ENCODE measurements at places on chromosomes 7 and 10.

GRCh38 chr7:12567015-12567414, 3.5 kb upstream of the SCIN start:
- no peak for DNase-seq

DNA sequence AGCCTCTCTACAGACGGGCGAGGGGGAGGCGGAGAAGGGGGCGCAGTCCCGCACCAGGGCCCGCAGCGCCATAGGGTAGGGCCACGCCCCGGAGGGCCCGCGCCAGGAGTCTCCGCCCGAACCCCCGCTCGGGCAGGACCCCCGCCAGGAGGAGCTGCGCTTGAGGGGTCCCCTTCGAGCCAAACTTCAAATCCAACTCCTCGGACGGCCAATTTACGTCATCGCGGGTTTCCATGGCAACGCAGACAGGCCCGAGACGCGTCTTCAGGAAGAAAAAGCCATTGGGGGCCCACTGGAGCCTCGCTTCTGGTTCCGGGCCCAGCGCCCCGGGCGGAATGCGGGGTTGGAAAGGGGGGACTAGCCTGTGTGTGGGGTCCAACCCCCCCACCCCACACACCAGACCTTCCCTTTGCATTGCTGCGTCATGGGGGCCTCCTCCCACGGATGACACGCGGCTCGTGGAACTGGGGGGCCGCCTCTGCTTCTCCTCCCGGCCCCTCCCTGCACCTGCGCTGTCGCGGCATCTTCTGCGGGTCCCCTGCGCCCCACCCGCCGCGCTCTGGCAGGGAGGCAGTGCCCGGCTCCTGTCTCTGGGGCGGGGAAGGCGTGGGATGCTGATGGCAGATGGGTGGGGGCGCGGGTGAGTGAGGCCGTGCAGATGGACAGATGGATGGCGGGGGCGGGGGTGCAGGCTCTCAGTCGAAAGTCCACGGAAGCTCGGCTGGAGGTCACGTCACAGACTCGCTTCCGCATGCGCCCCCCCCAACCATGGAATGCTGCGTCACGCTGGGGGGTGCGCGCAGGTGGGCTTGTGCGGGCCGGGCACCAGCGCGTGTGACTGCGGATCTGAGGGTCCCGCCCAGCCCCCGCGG, 1.2 kb downstream of the CALY start:
- peak; percentile 74 for DNase-seq

- no peak for DNase-seq
These were observed 8.2 kb upstream of the LSM8 start for GRCh38 chr7:118175740-118176139.

- DNase-seq, result no peak
These were observed 29.7 kb upstream of the ZNRF2 start for GRCh38 chr7:30254717-30255063.

DNA sequence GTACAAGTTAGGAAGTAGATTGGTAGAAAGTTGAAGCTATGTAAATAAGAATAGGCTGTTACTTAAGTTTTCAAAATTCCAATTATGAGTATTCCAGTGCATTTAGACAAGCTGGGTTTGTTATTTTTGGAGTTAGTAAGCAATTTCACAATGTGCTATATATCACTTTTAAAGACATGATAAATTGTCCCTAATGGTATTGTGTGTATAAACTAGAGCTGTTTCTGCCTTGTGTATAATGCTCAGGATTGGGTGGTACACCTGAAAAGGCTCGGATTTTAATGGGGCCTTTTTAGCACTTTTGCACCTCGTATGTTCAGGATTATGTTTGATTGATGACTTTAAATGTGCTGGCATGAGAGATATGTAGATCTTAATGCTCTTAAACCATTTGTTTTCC, 175.8 kb downstream of the VTI1A start:
- DNase-seq, result no peak

DNA sequence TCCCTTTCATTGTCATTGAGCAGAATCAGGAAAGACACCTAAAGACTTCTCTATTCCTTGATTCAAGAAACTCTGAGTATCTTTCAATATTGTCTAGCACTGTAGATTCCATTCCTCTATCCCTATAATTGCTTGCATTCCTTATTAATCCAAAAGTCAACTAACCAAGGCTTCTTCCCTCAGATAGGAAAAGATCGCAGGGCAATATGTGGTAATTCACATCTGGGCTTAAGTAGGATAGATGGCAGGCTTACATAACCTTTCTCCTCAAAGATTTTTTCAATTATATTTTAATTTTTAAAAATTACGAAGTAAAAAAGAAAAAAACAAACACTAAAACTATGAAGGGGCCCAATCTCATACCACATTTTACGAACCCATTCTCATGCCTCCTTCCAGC, 7.1 kb upstream of the ARHGAP21 start:
- DNase-seq, result no peak

GRCh38 chr7:27567266-27567665, 95.4 kb downstream of the HIBADH start:
- DNase-seq, result no peak

DNA sequence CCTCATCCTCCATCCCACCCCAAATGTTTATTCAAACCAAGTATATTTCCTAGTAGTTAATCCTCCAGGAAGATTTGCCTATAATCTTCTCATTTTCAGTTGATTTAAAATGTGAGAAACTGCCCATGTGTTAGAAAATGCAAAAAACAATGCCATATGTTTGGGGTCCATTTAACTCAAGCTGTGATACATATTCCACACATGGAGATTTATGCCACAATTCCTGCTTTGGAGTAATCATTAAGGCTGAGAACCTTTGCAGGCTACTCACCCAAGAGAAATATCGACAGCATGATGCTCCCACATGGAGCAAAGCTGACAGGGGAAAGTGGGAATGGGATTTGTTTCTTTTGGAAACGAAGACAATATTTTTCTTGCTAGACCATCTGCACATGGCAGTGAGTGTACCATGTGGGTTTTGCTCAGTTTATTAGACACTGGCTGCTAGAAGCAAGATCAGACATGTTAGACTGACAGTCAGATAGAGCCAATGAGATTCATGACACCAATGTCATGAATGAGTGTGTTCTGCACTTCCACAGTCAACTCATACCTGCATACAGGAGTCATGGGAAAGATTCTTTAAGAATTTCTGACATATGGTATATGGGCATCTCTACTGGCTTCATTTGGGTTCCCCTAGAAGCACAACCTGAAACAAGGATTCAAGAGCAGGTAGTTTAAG, 3.4 kb upstream of the GRM8 start:
- DNase-seq, result no peak

- no peak for DNase-seq
These were observed 167.1 kb upstream of the FAM3C start for GRCh38 chr7:121563177-121563576.

DNA sequence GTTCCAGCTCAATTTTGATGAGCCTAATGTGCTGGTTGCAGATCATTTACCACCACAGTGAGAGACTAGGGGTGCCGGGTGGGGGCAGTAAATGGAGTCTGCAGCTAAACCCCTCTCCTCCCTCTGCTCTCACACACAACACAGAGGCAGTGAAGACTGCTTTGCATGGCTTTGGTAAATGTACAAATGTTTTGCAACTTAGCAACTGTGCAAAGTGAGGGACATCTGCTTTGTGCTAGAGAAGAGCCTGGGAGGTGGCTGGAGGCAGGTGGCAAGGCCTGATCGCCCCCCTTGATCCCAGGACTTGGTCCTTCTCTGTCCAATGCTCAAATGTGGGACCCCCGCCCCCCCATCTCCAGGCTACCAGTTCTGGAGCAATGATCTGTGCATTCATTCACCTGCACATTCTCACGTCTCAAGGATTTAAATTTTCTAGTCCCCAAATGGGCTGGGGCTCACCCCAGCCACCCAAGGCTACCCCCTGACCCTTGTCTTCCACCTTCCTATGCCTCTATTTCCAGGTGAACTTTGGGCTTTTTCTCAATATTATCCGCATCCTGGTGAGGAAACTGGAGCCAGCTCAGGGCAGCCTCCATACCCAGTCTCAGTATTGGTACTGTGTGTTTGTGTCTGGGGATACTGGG, 11.6 kb downstream of the GHRHR start:
- DNase-seq, result no peak

DNA sequence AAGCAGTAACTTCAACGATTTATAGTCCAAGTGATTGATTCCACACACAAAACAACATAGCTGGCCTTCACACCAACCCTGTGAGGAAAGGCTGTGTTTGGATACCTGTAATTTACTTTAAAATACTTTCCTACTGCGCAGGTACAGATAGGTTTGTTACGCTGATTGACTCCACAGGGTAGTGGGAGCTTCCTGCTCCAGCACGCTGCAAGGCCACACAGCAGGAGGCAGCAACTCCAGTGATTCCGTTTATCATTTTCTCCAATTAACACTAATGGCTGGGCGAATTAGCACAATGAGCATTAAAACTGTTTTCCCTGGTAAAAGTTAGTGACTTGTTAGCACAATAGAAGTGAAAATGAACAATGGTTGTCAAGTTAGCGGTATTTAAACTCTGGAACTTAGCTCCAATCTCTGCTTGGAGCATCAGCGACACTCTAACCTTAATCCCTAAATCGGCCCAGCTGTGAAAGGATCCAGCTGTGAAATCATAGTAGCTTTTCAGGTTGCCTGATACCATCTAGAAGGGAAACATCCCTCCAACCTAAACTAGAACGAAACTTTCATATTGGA, 959 bp downstream of the DCLRE1C start:
- no peak for DNase-seq

- no peak for DNase-seq
These were observed 26.9 kb downstream of the ASAH2 start for GRCh38 chr10:50224330-50224952.

GRCh38 chr7:129606803-129607202, 4.7 kb upstream of the NRF1 start:
- DNase-seq, result no peak

- DNase-seq, result no peak
These were observed 93.7 kb downstream of the MDFIC start for GRCh38 chr7:115015619-115016018.

- no peak for DNase-seq
These were observed 101.5 kb upstream of the TAS2R16 start for GRCh38 chr7:123096976-123097375.

DNA sequence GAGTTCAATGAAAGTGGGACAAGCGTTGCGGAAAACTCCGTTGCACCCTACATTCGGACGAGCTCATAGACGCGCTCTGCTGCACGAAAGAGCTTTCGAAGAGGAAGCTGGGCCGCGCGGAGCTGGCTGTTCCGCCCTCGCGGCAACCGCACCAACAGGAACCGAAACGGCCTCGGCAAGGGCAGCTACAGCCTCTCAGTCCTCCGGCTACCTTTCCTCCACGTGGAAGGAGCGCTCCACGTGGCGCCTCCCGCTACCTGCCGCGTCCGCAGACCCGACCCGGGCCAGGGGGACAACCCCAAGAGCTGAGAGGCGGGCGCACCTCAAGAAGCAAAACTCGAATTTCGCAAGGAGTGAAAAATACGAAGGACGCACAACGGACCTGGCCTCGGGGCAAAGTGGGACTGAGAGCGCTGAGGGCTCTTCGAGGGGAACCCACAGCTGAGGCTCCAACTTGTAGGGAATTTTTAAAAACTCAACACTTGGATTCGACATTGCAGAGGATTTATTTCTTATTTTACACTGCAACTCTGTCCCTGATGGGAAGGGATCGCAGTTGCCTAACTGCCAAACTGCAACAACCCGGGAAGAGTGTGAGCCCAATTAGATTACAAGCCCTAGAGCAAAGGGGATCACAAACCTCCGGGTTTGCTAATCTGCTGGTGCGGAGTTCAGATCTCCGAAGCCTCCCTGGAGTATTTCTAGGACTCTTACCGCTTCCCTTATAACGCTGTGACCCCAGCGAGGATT, 1.4 kb downstream of the HPSE2 start:
- DNase-seq, result peak; percentile 24

- DNase-seq, result peak; percentile 58
These were observed 18.5 kb upstream of the ANTXRL start for GRCh38 chr10:46268076-46268881.

- no peak for DNase-seq
These were observed 54.2 kb downstream of the DIP2C start for GRCh38 chr10:635088-635861.

- DNase-seq, result no peak
These were observed 49.9 kb downstream of the CHST15 start for GRCh38 chr10:124043310-124044142.

DNA sequence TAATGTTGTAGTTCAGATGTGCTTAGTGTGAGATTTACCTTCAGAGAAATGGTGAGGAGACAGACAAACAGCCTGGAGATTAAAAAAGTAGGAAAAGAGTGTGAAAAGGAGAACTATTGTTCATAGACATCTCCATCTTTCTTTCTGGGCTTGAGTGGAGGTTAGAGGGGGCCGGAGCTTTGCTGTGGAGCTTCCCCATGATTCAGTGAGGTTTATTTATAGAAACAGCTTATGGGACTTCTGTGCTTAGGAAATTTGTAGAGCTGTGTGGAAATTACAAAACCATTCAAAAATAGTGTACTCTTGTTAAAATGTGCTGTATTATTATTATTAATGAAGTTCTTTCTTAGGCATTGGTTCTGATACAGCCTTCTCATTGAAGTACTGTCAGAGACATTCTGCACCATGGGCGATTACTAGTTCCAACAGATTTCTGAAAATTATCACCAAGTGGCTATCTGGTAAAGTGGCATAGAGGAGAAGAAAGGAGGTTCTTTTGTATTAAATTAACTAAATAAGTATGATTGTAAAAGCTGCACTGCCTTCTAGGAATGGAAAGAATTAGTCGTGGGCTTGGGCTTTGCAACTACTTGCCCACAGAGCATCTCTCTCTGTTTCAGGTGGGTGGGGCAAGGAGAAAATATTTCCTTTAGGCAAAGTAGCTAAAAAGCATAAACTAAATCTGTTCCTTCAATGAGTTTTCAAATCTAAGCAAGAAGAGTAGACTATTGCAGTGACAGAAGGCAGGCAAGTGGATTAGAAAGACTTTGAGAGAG, 8.7 kb upstream of the TCAF1 start:
- DNase-seq, result no peak

- no peak for DNase-seq
These were observed 326.8 kb upstream of the NRG3 start for GRCh38 chr10:81548160-81548559.

Measured in stimulated activated CD4-positive, alpha-beta T cell treated with anti-CD3 and anti-CD28 coated beads, Interleukin-4, amount 100 ng/mL, for 1 hour (primary cell).